Activated CD8-positive, alpha-beta memory T cell treated with anti-CD3 and anti-CD28 coated beads for 24 hours (primary cell): ENCODE measurements at places on chromosomes 6 and 20.

GRCh38 chr6:104227508-104227907 lies 632.2 kb downstream of the HACE1 start:
- no peak for DNase-seq

- no peak for DNase-seq
Observed at GRCh38 chr6:13664703-13665352, 46.8 kb downstream of the RANBP9 start.

- DNase-seq, result peak; percentile 61
Observed at GRCh38 chr6:141988954-141989705, 143.6 kb upstream of the GJE1 start.

- DNase-seq, result no peak
Observed at GRCh38 chr20:32036716-32037485, 15.1 kb upstream of the HCK start.
